ENCODE measurements at places on chromosomes 5 and 9.

GRCh38 chr5:13346401-13346800 is 598.1 kb downstream of the DNAH5 start:
- no peak for DNase-seq

GRCh38 chr9:70566066-70566465 is 151.6 kb upstream of the KLF9 start:
- DNase-seq, result no peak

GRCh38 chr5:25488119-25488518 is 843.3 kb upstream of the CDH10 start:
- no peak for DNase-seq

- DNase-seq, result no peak
Observed at GRCh38 chr5:10695759-10696543, 65.1 kb downstream of the DAP start.

- DNase-seq, result no peak
Observed at GRCh38 chr5:113678924-113679575, 165.6 kb downstream of the YTHDC2 start.

- DNase-seq, result no peak
Observed at GRCh38 chr5:142589720-142590119, 96.2 kb downstream of the FGF1 start.

- DNase-seq, result no peak
Observed at GRCh38 chr9:8730618-8731017, 931.0 kb upstream of the DMAC1 start.

DNA sequence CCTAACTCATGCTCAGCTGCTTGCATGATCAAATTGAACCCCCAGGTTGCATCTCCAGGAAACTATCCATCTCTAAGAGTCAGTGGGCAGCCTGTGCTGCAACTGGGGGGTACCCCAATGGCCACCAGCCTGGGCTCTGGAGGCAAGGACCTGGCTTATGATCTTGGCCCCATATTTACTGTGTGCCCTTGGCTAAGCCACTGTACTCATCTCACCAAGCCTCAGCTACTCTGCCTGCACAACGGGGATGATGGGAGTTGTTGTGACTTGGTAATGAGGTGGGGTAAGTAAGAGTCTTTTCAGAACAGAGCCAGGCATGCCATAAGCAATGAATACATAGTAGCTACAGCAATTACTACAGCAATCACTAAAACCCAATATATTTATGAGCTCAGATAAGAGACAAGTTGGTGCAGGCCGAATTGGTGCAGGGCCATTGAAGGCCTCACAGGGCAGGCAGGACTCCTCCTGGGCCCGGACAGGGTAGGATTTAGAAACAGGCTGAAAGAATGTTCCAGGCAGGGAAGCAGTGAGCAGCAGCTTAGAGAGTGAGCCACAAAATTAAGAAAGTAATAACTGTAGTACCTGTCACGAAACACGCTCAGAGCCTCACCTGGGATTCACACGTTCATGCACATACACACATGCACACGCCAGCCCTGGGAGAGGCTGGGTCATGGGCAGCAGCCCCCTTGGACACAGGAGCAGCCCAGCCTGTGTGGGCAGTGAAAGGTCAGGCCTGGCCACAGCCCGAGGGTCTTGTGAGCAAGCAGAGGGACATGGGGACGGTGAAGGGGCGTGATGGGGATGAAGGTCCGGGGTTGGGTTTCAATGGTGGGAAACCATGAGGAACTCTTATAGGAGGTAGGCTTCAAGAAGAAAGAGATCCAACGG is 74.1 kb downstream of the PAX5 start:
- no peak for DNase-seq

DNA sequence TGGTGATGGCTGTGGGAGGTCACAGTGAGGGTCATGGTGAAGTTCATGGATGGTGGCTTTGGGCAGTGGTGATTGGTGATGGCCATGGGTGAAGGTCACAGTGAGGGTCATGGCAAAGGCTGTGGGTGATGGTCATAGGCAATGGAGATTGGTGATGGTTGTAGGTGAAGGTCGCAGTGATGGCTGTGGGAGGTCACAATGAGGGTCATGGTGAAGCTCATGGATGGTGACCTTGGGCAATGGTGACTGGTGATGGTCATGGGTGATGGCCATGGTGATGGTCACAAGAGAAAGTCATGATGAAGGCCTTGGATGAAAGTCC is 115.6 kb upstream of the IRX4 start:
- no peak for DNase-seq

- DNase-seq, result no peak
Observed at GRCh38 chr5:154403776-154404387, 41.9 kb upstream of the SAP30L start.

- DNase-seq, result no peak
Observed at GRCh38 chr5:38538161-38538560, 18.3 kb downstream of the LIFR start.

- no peak for DNase-seq
Observed at GRCh38 chr5:83924171-83924570, 203.5 kb upstream of the HAPLN1 start.

- DNase-seq, result no peak
Observed at GRCh38 chr5:160390787-160391696, 8.8 kb downstream of the FAM200C start.

- DNase-seq, result no peak
Observed at GRCh38 chr5:93894601-93895354, 153.4 kb upstream of the POU5F2 start.

- no peak for DNase-seq
Observed at GRCh38 chr9:108919517-108919916, 14.4 kb downstream of the ELP1 start.

DNA sequence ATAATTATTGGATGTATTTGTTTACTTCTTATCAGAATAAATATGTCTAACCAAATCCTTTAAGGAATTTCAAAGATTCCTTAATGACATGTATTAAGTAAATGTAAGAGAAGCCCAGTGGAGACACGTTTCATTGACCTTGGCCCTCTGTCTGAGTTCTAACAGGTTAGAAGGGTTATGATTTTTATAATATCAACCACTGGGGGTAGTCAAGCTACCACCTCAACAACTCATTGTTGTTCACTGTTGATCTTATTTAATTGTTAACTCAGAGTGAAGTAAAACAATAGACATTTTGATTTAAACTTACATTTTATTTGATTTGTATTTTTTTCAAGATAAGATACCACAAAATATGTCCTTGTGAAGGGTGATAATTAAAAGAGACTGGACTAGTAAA is 499.2 kb upstream of the COX7C start:
- no peak for DNase-seq

GRCh38 chr9:131394464-131395156 is 724 bp downstream of the PRRC2B start:
- DNase-seq, result no peak

- no peak for DNase-seq
Observed at GRCh38 chr9:31574006-31574765, 810.3 kb upstream of the ACO1 start.

Data from stimulated activated CD8-positive, alpha-beta memory T cell treated with anti-CD3 and anti-CD28 coated beads, Interleukin-7, amount 100 ng/mL, for 1 hour (primary cell).